Thoracic aorta (tissue), 2 donors: ENCODE measurements at places on chromosomes 12 and 14. TPM values are rescaled to one million over a fixed set of nuclear protein-coding genes. Genes with fewer than 3 reads are reported as not detected.

- DNase-seq, result no peak
Measured at GRCh38 chr12:122197612-122197966, 5.9 kb upstream of the B3GNT4 start.

- no peak for DNase-seq
Measured at GRCh38 chr14:56753396-56753795, 56.9 kb downstream of the OTX2 start.

- no peak for DNase-seq
Measured at GRCh38 chr12:47941871-47942613, 21.4 kb upstream of the TMEM106C start.

GRCh38 chr12:40534828-40535227 lies 157.4 kb upstream of the CNTN1 start:
- no peak for DNase-seq

DNA sequence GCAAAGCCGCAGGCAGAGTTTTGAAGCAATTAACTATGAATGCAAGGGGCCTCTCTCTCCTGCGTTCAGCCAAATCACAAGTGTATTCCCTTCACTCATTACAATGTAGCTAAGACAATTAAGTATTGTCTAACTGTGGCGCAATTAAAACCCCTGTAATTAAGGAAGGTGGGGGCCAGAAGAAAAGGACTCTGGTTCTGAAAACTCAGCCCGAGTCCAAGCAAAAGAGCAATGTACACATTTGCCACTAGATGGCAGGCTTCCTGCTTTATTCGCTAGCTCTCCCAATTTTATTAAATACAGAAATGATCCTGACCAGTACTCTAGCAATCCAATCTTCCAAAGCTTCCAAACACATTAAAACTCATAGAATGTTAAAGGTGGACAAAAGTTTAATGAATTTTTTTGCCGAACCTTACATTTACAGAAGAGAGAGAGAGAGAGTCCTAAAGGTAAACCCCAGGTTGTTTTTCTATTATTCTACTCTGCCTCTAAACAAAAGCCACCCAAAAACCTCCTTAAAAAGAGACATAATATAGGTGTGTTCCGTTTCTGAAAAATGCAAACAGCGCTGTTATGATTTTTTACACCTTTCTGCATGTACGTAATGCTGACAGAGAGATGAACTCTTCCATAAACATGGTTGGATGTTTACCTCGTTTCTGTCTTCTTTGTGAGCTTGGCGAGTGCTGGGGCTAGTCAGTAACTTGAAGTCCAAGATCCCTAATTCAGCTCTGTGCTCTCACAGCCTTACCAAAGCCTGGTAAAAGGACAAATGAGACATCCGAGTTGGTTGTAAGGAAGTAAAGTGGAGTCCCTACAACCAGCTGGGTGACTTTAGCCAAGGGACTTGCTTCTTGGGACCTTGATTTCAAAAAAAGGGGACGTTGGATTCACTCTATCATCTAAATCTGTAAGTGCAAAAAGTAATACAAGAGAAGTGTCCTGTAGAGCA lies 50.9 kb upstream of the VASH1 start:
- no peak for DNase-seq

- no peak for DNase-seq
Measured at GRCh38 chr14:104110491-104111209, 25.1 kb downstream of the ASPG start.

GRCh38 chr14:67835596-67835995 lies 16.0 kb downstream of the RAD51B start:
- DNase-seq, result no peak

- DNase-seq, result no peak
Measured at GRCh38 chr14:51684760-51685159, 33.0 kb downstream of the FRMD6 start.

GRCh38 chr12:68559984-68560850 lies 50.5 kb upstream of the RAP1B start:
- no peak for DNase-seq

- no peak for DNase-seq
Measured at GRCh38 chr14:35940291-35940690, 114.2 kb downstream of the BRMS1L start.

GRCh38 chr14:96631621-96632362 lies 129.6 kb downstream of the PAPOLA start:
- DNase-seq, result no peak

Gene TAC3
- not detected for total RNA-seq

Gene RTL1
- total RNA-seq, result not detected

Gene EIF2S3B
- total RNA-seq, result 0.56 TPM

Gene ANHX
- not detected for total RNA-seq
